ENCODE measurements at places on chromosomes 3 and 15. TPM values are rescaled to one million over a fixed set of nuclear protein-coding genes. Genes with fewer than 3 reads are reported as not detected.

TMCO5A gene
- not detected for total RNA-seq

PLSCR4 gene
- total RNA-seq, result 67.4 TPM

COL6A5 gene
- total RNA-seq, result not detected

- no peak for DNase-seq
These were observed 90.0 kb upstream of the ANKRD34C start for GRCh38 chr15:79192462-79193036.

- no peak for DNase-seq
These were observed 96.3 kb upstream of the ZBED2 start for GRCh38 chr3:111691293-111691909.

DNA sequence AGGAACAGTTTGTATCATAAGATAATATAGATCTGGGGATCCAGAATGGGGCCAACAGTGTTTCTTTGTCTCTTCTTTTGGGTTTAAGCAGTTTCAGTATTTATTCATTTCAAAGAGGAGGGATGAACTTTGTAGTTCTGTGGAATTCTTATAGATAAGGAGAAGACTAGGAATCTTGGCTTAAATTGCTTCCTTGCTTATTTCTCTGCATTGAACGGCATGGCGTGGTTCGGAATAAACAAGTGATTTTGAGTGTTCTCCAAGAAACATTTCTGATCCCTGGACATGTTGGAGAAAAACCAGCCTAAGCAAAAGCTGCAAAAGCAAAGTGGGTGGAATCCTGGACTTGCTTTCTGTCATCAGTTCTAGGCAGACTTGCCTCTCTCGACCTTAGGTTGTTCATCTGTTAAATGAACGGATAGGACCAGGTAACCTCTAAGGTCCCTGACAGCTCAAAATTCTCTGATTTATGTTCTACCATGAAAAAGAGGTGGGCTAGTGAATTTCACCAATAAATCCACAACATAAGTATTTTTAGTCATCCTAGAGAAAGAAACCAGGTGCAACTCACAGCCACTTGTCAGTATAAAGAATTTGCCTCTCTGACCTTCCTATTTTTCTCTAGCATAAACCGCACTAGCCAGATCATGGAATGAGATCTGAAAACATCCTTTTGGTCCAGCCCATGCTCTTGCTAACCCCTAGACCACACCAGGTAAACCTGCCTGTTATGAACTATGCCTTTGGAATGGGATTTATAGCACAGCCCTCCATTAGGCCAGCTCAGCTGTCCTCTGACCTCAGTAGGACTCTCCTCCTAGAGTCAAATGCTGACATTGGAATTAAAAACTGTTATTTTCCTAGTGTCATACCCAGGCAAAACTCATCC is 78.8 kb downstream of the CLDN11 start:
- no peak for DNase-seq

- DNase-seq, result no peak
These were observed 4.3 kb upstream of the FGD5 start for GRCh38 chr3:14814411-14814871.

- no peak for DNase-seq
These were observed 103.1 kb downstream of the TMEM266 start for GRCh38 chr15:76162784-76163456.

DNA sequence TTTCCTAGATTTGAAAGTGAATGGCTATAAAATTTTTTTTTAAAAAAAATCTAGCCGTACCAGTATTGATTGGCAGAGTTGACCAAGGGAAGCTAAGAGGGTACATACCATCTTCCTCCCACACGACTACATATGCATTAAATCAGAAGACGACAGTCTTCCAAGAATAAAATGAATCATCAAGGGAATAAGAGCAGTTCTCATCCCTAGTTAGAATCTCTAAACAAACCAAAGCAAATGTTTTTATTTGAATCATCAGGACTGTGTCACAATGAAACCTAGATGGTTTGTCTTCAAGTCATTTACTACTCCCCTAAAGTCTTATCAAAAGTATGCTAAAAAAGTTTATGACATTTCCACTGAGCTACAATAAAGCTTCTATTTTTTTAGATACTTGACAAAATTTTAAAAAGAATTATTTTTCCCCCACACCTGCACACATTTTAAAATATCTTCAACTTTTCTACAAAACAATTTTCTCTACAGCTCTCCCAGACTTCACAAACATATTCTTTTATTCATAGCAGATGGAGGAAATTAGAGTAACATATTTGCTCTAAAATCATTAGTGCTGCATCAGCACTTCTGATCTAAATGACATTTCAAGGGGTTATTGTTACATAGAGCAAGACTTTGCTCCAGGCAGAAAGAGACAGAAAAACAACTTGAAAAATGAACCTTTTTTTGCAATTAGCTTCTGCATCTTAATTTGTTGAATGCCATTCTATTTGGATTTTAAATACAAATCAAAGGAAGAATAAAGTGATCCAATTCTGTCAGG is 547.1 kb downstream of the FHIT start:
- no peak for DNase-seq
